ENCODE measurements at places on chromosomes 6 and 20.
A peak's percentile ranks its signal among the peaks of the same experiment; 100 is the strongest.

DNA sequence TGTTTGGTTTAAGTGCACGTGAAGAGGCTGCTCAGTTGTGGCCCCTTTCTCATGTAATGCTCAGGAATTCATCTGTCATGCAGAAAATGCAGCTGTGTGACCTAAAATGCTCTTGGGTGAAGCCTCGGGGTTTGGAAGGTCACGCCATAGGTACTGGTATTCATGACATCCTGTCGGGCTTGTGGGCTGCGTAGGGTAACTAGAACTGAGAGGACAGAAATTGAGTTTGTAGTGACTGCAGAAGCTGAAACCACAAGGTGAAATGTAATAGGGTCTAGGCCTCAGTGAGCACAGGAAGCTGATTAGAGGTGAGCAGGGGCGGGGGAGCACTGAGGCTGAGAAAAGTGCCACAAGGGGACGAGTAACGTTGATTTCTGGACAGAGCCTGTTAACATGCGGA lies 128.8 kb downstream of the SOBP start:
- DNase-seq = peak; percentile 78

GRCh38 chr6:55937951-55938690 lies 62.7 kb upstream of the BMP5 start:
- no peak for DNase-seq

DNA sequence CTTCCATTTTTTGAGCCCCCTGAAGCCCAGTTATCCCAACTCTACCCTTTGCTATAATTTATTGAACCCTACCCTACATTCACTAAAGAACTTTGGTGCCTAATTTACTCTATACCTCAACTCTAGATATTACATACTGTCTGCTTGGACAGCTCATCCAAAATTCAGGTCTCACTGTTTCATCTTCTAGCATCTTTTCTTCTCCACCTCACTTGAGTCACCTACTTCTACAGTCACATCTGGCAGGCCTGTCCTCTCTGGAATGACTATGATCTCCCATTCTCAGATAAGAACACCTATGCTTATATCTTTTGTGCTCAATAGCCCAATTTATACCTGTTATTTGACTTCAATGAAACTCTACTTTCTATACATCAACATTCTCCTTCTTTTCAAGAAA lies 58.0 kb downstream of the SHPRH start:
- DNase-seq = no peak

DNA sequence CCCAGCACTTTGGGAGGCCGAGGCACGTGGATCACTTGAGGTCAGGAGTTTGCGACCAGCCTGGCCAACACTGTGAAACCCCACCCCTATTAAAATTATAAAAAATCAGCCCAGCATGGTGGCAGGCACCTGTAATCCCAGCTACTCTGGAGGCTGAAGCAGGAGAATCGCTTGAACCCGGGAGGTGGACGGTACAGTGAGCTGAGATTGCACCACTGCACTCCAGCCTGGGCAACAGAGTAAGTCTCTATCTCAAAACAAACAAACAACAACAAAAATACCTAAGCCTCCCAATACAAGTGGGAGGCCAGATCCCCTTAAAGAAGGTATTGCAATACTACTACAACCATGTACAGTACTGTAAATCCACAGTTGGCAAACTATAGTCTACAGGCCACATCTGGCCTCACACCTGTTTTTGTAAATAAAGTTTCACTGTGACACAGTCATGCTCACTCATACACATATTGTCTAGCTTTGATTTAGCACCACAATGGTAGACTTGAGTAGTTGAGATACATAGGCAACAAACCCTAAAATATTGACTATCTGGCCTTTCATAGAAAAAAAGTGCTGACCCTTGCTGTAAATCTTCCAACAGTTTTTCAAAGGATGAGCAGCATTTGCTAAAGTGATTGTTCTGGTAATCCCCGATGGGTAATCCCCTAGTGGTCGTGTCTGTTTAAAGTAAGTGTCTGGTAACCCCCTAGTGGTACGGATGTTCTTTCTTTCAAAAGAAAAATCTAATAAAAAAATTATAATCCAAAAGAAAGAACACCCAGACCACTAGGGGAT lies 202.0 kb downstream of the RNGTT start:
- DNase-seq = no peak

GRCh38 chr6:147040121-147040910 lies 163.9 kb upstream of the STXBP5 start:
- DNase-seq = no peak

- DNase-seq = no peak
Observed at GRCh38 chr6:145015739-145016558, 719.4 kb downstream of the EPM2A start.

- DNase-seq = no peak
Observed at GRCh38 chr6:22079783-22080182, 217.1 kb downstream of the PRL start.

DNA sequence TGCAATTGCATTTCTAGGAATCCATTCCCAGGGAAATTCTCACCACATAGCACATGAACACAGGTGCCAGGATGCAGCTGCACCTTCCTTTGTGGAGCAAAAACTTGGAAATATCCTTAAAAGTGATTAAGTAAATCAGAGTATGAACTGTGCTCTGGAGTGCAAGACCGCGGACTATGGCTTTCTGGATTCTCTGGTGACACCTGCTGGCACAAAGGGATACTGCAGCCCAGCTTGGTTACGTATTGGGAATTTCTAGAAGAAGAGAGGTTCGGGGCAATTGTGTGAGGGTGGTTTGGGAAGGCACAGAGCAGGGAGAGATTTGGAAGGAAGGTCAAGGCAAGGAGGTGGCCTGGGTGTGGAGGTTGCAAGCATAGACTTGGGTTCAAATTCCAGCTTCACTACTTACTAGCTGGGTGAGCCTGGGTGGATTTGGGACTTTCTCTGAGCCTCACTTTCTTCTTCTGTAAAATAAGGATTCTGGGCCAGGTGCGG lies 15.9 kb upstream of the PEDS1 start:
- peak; percentile 84 for DNase-seq

GRCh38 chr6:3297006-3297405 lies 38.3 kb downstream of the PSMG4 start:
- DNase-seq = no peak

DNA sequence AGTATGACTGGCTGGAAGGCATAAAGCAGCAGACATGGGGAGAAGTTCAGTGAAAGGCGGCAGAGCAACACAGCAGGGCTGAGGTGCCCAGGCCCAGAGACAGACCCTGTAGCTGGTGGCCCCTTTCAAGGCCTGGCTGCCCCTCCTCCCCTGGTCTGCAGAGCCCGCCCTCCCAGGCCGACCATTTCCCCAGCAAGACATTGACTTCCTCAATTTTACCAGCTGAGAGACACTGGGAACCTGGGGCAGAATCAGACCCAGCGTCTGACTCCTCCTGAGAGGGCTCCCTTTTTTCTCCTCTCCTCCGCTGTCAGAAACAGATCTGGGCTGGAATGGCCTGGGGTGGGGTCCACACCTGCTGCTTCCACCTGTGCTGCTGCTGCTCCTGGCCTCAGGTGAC lies at the start of gene TREML4:
TREML4 (plus strand) TSS at position 254 of the 400 bp plus-strand sequence; CDS start at position 333, 79 bp downstream.
- DNase-seq = no peak

DNA sequence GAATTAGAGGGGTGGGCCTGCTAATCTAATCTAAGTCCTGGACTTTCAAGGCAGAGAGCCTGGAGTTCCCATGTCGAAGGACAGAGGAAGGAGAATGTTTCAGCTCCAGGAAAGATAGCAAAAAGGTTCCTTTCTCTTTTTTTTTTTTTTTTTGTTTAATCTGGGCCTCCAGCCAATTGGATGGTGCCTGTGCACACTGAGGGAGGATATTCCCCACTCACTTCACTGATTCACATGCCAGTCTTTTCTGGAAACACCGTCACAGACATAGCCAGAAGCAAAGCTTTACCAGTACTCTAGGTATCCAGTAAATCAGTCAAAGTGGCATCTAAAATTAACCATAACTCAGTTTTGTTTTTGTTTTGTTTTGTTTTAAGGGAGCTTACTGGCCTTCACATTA lies 721.1 kb downstream of the TENT5A start:
- no peak for DNase-seq

- DNase-seq = no peak
Observed at GRCh38 chr6:23176883-23177282, 607.5 kb downstream of the HDGFL1 start.

- DNase-seq = no peak
Observed at GRCh38 chr6:150183966-150184365, 41.1 kb downstream of the PPP1R14C start.

- no peak for DNase-seq
Observed at GRCh38 chr6:119296036-119297035, 53.2 kb downstream of the MAN1A1 start.

GRCh38 chr20:17395729-17396128 lies 135.4 kb downstream of the BFSP1 start:
- no peak for DNase-seq

GRCh38 chr20:9412309-9412708 lies 102.1 kb upstream of the LAMP5 start:
- no peak for DNase-seq

DNA sequence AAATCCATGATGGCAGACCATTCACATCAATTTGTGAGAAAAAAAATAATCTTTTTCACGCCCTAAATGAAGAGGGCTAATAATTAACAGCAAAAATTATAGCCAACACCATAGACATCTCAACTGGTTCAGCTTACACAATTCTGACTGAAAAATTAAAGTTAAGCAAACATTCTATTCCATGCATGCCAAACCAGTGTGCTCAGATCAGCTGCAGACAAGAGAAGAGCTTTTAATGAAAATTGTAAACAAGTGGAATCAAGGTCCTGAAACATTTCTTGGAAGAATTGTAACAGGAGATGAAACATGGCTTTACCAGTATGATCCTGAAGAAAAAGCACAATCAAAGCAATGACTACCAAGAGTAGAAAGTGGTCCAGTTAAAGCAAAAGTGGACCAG lies 710.4 kb downstream of the EPHA7 start:
- DNase-seq = no peak

DNA sequence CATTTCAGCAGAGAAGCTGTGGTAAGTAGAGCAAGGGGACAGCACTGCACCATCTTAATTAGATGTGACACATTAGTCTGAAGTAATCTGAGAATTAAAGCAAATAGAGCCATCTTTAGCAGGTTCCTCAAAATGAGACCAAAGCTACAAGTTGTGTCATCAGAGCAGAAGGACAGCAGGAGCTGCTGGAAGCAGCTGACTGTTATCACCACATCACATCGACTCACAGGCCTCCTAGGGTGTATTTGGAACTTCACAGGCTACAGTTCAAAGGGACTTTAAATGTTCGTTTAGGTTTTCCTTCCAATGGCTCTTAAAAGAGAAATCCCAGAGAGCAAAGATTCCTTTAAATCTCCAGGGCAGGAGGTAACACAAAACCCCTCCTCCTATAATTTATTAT lies 69.5 kb downstream of the LCA5 start:
- DNase-seq = no peak

- DNase-seq = no peak
Observed at GRCh38 chr20:21074605-21075336, 31.4 kb downstream of the LINC00237 start.

DNA sequence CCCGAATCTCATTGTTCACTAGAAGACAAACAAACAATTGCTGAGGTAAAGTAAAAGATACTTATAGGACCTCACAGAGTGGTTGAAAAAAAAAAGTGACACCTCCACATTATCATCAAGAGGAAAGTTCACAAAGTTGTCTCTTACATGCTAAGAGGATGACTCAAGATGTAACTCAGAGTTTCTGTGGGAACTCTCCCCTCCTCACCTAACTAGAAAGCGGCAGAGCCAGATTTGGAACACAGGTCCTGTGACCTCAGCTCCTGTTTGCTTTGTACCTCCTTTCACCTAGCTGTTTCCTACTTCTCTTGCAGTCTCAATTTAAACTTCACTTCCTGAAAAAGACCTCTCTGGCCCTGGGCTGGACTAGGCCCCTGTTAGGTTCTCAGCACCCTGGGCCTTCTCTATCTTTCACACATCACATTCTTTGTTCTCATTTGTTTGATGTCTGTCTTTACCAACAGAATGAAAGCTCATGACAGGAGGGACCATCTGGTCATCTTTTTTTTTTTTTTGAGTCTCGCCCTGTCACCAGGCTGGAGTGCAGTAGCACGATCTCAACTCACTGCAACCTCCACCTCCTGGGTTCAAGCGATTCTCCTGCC lies 60.8 kb downstream of the CD24 start:
- no peak for DNase-seq

- no peak for DNase-seq
Observed at GRCh38 chr6:157376241-157376640, 4.7 kb upstream of the ZDHHC14 start.

GRCh38 chr6:110813338-110814101 lies 1.7 kb downstream of the CDK19 start:
- DNase-seq = no peak

DNA sequence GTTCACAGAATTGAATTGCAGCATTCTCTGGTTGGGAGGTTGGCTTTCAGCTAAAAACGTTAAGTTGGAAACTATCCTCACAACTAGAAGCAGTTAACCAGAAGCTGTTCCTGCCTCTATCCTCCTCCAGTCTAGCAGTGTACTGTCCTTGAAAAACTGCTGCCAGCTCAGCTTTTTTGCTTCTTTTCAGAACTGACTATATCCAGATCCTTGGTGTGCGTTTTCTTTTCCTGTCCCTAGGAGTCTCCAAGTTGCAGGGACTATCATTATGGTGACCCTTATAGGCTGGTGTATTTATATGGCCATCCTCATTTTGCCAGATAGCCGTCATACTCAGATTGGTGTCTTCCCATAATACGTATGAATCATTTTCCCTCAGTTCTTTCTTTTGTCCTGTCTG lies 5.5 kb downstream of the ITCH start:
- DNase-seq = no peak

DNA sequence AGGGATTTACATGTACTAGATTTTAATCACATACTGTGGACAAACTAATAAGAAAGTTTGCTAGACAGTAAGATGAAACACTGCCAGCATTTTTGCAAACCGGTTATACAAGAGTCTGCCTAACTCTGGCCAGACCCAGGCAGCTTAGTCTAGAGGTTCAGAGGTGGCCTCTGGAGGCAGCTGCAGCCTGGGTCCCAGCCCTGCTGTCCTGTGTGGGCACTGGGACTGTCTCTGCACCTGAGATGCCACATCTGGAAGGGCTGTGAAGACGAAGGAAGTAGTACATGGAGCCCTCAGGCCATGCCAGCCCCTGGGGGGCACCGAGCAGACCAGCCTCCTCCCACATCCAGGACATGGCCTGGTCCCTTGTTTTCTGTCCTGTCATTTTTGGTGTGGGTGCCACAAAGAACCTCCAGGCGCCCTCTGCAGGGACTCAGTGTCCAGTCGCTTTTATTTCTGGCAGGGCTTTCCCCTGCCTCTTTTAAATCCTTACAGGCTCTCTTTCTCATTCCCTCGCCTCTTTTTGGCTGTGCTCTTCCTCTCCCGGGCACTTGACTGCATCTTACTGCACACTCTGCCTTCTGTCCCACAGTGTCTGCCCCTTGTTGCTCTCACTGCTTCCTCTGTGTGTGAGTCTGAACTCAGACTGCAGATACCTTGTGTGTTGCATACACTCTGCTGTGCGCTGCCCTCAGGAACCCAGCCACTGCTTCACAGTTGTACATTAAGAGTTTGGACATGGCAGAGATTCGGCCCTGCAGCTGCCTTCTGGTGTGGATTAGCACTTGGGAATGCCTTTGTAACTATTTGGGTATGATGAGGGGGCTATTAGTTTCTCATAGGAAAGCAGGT lies 216.7 kb downstream of the ZDHHC14 start:
- DNase-seq = peak; percentile 39

GRCh38 chr6:24822696-24823095 lies 24.0 kb upstream of the ARMH2 start:
- DNase-seq = no peak

All from CD4-positive, alpha-beta T cell (primary cell).